ENCODE measurements at places on chromosomes 13 and 19. TPM values are rescaled to one million over a fixed set of nuclear protein-coding genes. Genes with fewer than 3 reads are reported as not detected.
A peak's percentile ranks its signal among the peaks of the same experiment; 100 is the strongest.

DNA sequence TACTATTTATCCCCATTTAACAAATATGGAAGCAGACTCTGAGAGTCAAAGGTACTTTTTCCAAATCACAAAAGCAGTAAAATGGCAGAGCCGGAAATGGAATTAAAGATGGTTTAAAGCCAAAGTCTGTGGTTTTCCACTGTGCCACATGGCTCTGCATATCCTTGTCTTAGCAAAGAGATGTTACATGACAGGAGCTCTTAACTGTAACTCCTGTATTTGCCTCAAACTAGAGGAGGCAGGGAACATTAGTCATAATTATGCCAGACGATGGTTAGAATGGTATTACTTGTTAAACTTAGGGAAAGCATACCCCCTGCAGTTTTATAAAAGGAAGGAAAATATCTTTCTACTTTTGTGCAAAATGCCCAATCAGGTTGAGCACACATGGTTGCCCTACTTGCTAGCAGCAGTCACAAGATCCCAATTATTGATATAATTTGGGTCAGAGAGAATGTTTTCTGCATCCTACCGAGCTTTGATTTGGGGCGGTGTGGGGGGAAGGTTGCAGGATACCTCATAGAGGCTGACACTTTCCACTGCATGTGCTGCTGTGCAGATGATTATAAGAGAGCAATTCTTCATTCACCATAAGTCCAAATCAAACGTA, 42.0 kb upstream of the MAB21L1 start:
- DNase-seq = no peak

Gene ATP4B
- not detected for total RNA-seq

Gene ZNF836
- 12.0 TPM for total RNA-seq

DNA sequence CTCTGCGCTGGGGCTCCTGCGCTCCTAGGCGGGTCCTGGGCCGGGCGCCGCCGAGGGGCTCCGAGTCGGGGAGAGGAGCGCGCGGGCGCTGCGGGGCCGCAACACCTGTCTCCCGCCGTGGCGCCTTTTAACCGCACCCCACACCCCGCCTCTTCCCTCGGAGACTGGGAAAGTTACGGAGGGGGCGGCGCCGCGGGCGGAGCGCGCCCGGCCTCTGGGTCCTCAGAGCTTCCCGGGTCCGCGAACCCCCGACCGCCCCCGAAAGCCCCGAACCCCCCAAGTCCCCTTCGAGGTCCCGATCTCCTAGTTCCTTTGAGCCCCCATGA, at the start of gene GJB2:
GJB2 (minus strand) TSS at position 103 of the 326 bp plus-strand sequence. CDS start 3,357 bp downstream, outside the sequence.
- DNase-seq = peak; percentile 16

Gene LILRA1
- total RNA-seq = not detected

GRCh38 chr13:87094646-87095045, 576.5 kb upstream of the SLITRK5 start:
- DNase-seq = no peak

DNA sequence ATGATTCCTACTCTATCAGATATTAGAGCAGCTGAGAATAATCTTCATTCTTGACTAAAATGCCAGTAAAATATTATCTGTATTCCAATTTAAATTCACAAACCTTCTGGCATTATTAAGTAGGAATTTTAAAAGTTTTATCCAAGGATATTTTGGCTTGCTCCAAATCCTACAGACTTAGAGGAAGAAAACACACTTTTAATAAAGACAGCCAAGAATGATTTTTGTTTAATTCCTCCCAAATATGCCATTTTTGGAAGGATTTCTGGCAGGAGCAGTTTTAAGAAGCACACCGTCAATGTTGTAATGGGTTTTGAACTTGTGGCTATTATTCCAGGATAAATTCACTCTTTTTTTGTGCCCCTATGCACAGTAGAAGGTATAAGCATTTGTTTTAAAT, 355.1 kb downstream of the SLITRK5 start:
- no peak for DNase-seq

- DNase-seq = no peak
These were observed at the start of gene NR2F6 for GRCh38 chr19:17245535-17245984. NR2F6 (minus strand) TSS chr19:17245919; CDS start chr19:17245220, 699 bp downstream.

DNA sequence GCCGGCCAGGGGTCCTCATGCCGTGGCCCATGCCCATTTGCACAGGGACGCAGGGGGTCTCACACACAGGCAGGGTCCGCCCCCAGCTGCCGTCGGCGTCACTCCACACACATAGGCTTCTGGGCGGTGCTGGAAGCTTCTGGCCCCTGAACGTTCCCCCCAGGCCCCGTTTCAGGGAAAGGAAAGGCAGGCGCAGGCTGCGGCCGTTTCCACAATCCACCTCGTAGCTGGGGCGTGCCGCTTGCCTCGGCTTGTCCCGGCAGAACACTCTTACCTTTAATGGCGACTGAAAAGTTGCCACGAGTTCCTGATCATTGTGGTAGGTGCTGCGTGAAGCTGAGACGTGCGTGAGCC, 53.4 kb downstream of the MCF2L start:
- no peak for DNase-seq

Gene CDC42EP5
- total RNA-seq = not detected

Gene JAK3
- total RNA-seq = 90.3 TPM

- no peak for DNase-seq
These were observed 51.5 kb upstream of the WDFY2 start for GRCh38 chr13:51532736-51533197.

DNA sequence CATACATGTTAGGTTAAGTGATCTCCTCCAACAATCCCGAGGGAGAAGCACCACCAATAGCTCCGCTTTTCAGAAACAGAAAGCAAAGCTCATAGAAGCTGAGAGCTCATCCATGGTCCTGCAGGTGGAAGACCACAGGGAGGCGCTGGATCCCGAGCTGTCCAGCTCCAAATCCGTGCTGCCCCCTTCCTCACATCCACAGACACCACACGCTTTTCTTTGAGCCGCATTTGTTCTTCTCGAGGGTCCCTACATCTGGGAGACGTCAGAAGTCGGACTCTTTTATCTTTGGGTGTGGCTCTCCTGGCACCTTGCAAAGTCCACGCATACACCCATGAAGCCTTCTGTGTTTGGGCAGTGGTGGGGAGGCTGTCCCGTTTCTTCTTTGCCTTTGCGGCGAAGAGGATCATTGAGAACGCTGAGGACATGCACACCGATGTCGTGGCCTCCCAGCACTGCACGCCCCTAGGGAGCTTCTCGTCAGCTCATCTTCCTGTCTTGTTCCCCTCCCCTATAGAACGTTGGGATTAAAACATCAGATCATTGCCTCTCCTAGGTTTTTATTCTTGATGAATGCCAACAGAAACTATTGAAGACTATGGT, 184.8 kb downstream of the TEX29 start:
- DNase-seq = no peak

Gene C13orf42
- not detected for total RNA-seq

GRCh38 chr13:75197803-75198202, 284.2 kb downstream of the TBC1D4 start:
- no peak for DNase-seq

GRCh38 chr13:79119578-79120107, 286.4 kb downstream of the RBM26 start:
- no peak for DNase-seq

Gene ZNF175
- total RNA-seq = 10.1 TPM

- no peak for DNase-seq
These were observed 4.9 kb downstream of the CSNK1G2 start for GRCh38 chr19:1945899-1946298.

DNA sequence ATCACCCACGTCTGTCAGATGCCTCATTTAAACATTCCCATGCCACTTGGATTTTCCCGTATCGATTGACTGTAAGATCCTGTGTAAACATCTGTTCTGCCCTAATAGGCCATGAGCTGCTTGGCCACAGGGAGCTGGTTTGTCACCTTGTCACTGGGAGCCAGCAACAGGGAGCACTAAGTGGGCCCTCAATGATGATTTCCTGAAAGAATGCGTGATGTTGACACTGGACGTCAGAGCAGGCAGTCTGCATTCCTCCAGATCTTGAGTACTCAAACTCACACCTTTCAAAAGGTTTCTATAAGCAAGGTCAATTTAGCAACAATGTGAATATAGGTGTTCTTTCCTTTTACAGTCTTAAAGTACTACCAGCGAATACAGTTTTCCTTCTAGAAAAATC, 78.8 kb downstream of the TUBGCP3 start:
- DNase-seq = no peak

Gene TMEM143
- total RNA-seq = 16.6 TPM

- DNase-seq = no peak
These were observed 174.2 kb downstream of the KCNRG start for GRCh38 chr13:50189450-50189849.

Gene CCDC8
- total RNA-seq = 0.08 TPM

- DNase-seq = no peak
These were observed 12.6 kb upstream of the GNA15 start for GRCh38 chr19:3123088-3123721.

GRCh38 chr13:35722458-35723052, 246.1 kb upstream of the MAB21L1 start:
- DNase-seq = no peak

Gene KCNK6
- total RNA-seq = 6.9 TPM

Gene RFC3
- 78.5 TPM for total RNA-seq

Gene NLRP4
- total RNA-seq = not detected

DNA sequence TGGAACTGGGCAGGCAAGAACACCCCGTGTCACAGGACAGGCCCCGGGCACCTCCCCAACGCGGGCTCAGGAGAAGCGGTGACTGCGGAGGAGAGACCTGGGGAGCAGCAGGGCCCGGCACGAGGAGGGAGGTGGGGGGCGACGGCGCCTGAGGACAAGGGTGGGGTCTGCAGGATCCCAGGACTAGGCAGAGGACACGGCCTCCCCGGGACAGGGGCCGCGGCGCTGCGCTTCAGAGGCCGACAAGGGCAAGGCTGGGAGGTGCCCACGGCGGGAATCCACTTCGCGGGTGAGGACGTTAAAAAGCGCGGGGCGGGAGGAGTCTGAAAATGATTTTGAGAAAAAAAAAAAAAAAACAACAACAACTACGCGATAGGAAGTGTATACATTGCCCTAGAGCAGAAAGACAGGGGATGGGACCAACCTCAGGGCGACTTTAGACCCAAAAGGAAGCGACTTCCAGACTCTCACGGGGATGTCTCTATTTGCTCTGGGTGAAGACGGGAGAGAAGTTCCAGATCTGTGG, 44.9 kb downstream of the ZNF611 start:
- peak; percentile 41 for DNase-seq

GRCh38 chr19:37329686-37330085, 41.2 kb upstream of the ZNF527 start:
- DNase-seq = no peak

Gene SLC25A42
- total RNA-seq = 8.0 TPM

DNA sequence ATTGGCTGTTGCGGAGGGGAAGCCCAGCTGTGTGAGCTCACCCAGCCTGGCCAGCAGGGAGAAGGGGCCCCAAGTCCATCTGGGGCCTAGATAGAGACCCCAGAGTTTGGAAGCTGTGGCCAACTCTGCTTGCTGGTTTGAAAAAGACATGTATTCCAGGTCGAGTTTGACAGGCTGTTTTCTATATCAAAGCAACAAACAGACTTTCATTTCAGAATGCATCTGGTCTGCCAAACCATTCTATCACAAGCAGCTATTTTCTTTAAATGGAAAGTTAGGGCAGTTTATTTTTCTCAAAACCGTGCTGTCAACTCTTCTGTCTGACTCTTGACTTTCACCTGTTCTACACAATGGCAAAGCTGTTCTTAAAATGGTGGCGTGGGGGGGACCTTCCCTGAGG, 185.8 kb downstream of the DCLK1 start:
- no peak for DNase-seq

Gene BRME1
- 6.9 TPM for total RNA-seq

- DNase-seq = no peak
These were observed 244.8 kb upstream of the KLHL1 start for GRCh38 chr13:70353096-70353495.

Gene CIC
- 43.8 TPM for total RNA-seq

- DNase-seq = no peak
These were observed 57.0 kb downstream of the NUFIP1 start for GRCh38 chr13:44932171-44932849.

Gene MBD3
- total RNA-seq = 117 TPM

Gene KRTDAP
- total RNA-seq = not detected

Gene SPACA4
- not detected for total RNA-seq

GRCh38 chr19:56934438-56935090, 94.0 kb upstream of the PEG3 start:
- no peak for DNase-seq

DNA sequence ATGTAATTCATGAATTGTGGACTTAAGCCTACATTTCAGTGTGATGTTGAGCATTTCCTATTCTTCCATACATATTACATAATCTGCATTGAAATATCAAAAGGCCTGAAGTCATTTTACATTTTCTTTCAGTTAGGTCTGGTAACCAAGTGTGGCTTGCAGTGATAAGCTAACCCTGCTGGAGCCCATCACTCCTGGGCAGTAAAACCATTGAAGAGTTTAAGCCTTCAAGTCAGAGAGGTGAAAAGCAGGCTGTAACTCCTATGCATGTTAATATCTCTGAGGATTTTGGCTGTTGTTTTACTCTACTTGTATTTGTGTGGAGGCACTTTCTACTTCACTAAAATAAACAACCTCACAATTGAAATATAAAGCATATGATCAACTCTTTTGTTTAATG, 248.8 kb downstream of the SLITRK5 start:
- DNase-seq = no peak

DNA sequence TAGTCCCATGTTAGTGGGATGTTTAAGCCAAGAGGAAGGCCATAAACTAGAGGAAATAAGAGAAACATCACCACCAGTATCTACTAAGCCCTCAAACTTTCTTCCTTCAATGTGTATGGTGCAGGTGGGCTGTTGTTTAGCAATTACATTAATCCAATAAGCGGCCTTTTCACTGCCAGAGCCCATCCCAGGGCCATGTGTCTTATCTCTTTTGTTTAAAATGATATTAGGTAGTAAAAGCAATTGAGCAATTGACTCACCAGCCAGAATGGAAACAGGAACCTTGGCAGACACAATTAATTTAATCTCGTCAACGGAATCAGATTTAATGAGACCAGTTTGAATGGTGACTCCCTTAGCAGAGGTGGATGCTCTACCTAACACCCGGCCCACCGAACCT, 1503.5 kb downstream of the UQCRFS1 start:
- no peak for DNase-seq

GRCh38 chr13:62299988-62300387, 884.3 kb upstream of the PCDH20 start:
- DNase-seq = no peak

Gene NAA16
- total RNA-seq = 33.5 TPM

DNA sequence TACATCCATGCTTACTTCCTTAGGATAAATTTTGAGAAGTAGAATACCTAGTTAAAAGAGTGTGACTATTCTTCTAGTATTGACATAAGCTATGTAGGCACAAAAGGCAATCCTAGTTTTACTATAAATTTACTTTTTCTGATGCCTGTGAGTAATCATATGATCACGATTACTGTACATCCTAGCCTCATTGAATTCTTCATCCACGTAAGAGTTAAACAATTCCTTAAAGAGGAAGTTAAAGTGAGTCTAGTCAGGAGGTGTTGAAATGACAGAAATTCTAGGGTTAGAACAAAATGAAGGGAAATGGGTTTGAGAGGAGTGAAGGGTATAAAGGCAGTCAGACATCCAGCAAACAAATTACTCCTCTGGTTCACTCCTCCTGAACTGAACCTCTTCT, at the start of gene ACOD1:
ACOD1 (plus strand) TSS at position 363 of the 400 bp plus-strand sequence. CDS start 48 bp downstream, outside the sequence.
- no peak for DNase-seq

Data from activated naive CD8-positive, alpha-beta T cell treated with anti-CD3 and anti-CD28 coated beads for 36 hours (primary cell).